Activated effector memory CD4-positive, alpha-beta T cell treated with anti-CD3 and anti-CD28 coated beads, Interleukin-2, amount 50 U/mL, for 16 hours (primary cell): ENCODE measurements at places on chromosomes 13 and 19.

DNA sequence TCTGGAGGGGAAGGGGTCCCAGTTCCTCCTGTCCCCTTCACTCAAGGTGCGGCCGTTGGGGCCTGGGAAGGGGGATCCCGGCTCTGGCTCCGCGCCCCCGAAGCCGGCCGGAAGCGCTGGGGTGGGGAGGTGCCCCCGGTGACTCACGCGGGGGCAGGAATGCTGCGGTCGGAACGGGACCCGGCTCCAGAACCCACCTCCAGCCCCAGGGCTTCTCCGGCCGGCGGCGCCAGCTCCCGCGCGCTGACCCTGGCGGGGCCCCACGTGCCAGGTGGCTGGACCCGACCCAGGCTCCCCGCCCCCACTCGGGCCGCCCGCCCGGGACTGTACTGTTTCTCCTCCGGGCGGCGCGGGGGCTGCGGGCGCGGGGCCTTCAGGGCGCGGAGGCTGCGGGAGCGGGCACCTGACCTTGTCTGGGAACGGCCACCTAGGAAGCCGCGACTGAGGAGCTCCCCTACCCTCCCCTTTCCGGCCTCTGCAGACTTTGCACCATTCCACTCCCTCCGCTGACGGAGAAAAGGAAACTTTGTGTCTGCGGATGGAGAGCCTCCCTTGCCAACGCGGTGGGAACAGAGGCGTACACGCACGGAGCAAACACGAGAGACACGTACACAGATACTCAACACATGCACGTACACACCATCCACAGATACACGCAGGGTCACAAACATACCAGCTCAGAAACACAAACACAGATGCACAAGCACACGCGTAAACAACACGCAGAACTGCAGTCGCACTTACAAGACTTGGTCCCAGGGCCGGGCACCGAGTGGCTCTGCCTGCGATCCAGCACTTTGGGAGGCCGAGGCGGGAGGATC lies 7.2 kb downstream of the AXL start:
- peak; percentile 77 for DNase-seq

DNA sequence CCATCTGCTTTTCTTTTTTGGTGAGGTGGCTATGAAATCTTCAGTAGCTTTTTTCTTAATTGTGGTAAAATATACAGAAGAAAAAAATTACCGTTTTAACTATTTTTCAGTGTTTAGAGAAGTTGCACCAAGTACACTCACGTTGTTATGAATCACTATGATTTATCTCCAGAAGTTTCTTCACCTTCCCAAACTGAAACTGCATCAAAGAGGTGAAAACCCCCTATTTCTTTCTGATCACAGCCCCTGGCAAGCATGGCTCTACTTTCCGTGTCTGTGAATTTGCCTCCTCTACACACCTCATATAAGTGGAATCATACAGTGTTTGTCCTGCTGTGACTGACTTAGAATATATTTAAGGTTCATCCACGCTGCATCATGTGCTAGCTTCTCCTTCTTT lies 15.6 kb upstream of the SIGLEC10 start:
- DNase-seq: no peak

- DNase-seq: no peak
These were observed 67.8 kb downstream of the SUCLA2 start for GRCh38 chr13:47932950-47933923.

GRCh38 chr13:80259159-80259558 lies 81.8 kb downstream of the SPRY2 start:
- no peak for DNase-seq

DNA sequence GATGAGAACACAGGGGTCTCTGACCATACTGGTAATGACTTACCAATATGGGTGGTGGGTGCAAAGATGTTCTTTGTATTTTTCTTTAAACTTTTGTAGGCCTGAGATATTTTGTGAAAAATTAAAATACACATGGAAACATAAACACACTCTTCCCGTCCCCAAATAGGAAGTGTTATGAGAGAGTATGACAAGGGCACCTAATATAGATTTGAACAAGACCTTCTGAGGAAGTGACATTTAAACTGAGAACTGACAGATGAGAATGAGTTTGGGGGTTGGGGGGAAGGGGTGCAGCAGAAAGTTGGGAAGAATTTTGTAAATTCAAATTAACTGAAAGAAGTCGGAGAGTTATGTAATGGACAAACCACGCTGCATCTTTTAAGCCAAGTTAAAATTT lies 224.2 kb downstream of the RGCC start:
- DNase-seq: no peak
